ENCODE measurements at places on chromosomes 1 and 21. TPM values are rescaled to one million over a fixed set of nuclear protein-coding genes. Genes with fewer than 3 reads are reported as not detected.

DNA sequence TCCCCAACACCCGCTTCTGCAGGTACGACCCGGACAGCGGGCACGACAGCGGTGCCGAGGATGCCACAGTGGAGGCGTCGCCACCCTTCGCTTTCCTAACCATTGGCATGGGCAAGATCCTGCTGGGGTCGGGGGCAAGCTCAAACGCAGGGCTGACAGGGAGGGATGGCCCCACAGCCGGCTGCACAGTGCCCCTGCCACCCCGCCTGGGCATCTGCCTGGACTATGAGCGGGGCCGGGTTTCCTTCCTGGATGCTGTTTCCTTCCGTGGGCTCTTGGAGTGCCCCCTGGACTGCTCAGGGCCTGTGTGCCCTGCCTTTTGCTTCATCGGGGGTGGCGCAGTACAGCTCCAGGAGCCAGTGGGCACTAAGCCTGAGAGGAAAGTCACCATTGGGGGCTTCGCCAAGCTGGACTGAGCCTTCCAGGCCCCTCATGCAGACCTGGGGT, 10.1 kb downstream of the TRIM46 start:
- DNase-seq, result no peak

- no peak for DNase-seq
Measured at GRCh38 chr1:169308313-169309039, 59.1 kb downstream of the NME7 start.

DNA sequence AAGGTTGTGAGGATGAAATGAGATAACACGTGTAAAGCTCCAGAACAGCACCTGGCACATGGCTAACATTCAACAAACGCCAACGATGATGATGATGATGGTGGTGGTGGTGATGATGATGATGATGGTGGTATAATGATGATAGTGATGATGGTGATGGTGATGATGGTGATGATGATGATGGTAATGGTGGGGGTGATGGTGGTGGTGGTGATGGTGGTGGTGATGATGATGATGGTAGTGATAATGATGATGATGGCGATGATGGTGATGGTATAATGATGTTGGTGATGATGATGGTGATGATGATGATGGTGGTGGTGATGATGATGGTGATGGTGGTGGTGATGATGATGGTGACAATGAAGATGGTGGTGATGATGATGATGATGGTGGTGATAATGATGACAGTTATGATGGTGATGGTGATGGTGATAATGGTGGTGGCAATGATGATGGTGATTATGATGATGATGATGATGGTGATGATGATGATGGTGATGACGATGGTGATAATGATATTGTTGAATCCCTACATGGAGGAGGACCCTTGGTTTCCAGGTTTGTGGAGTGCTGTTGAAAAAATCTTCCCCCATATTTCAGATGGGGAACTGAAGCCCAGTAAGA, 54.1 kb downstream of the DMRTA2 start:
- no peak for DNase-seq

DNA sequence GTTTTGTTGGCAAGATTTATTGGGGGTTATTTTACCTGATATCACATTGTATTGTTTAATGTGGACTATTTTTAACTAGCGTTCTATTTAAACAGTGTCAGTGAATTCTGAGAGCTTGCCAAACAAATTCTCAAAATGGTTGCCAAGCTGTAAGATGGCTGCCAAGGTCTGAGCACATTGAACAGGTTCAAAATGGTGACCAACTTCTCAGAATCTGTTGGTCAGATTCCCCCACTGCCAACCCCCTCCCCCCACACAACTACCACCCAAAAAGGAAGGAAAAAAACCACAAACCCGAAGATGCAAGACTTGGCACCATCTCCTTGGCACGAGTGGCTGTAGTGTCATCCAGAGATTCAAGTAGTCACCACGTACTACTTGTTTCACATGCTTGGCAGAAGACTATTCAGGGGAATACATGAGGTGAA, 159.1 kb downstream of the NFIA start:
- no peak for DNase-seq

DNA sequence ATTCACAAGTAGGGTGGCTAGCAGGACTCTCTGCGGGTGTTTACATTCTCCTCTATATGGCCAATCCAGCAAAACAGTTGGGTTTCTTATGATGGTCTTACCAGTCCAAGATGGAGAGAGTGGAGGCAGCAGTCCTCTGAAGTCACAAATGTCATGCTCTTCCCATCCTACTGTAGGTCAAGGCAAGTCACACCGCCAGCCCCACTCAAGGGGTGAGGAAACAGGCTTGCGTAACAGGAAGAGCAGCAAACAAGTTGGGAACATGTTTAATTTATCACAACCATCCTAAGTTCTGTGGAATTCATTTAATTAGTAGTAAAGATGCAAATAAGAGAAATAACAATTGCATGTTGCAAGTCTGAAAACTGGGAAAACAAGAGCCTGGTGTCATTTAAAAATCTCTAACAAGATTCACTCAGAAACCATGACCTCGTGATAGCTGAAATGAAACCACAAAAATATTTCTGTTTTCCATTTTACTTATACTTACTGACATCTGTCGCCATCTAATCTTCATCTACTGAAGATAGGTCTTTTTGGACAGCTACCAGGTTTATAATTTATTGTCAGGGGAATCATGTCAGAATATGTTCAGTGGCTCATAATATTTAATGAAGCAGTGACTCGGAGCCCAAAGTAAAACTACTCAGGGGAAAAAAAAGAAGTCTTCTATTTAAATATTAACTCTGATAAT, 349.1 kb upstream of the FMN2 start:
- no peak for DNase-seq

- no peak for DNase-seq
Measured at GRCh38 chr1:5394111-5394510, 598.1 kb downstream of the NPHP4 start.

- no peak for DNase-seq
Measured at GRCh38 chr1:53562291-53562980, 103.2 kb downstream of the DMRTB1 start.

GRCh38 chr1:154982341-154982740, 803 bp upstream of the FLAD1 start:
- DNase-seq, result no peak

- DNase-seq, result no peak
Measured at GRCh38 chr1:64033667-64034220, 169.7 kb upstream of the UBE2U start.

Gene TFAP2E
- not detected for total RNA-seq

Gene MYOM3
- 0.03 TPM for total RNA-seq

Gene RGS7
- total RNA-seq, result 0.37 TPM

Gene INSRR
- total RNA-seq, result not detected

Gene SPRR2A
- not detected for total RNA-seq

Gene NTMT2
- not detected for total RNA-seq

Gene S100A3
- total RNA-seq, result 0.31 TPM

Data from SJSA1 (cell line).